ENCODE measurements at places on chromosomes 5 and 9.

DNA sequence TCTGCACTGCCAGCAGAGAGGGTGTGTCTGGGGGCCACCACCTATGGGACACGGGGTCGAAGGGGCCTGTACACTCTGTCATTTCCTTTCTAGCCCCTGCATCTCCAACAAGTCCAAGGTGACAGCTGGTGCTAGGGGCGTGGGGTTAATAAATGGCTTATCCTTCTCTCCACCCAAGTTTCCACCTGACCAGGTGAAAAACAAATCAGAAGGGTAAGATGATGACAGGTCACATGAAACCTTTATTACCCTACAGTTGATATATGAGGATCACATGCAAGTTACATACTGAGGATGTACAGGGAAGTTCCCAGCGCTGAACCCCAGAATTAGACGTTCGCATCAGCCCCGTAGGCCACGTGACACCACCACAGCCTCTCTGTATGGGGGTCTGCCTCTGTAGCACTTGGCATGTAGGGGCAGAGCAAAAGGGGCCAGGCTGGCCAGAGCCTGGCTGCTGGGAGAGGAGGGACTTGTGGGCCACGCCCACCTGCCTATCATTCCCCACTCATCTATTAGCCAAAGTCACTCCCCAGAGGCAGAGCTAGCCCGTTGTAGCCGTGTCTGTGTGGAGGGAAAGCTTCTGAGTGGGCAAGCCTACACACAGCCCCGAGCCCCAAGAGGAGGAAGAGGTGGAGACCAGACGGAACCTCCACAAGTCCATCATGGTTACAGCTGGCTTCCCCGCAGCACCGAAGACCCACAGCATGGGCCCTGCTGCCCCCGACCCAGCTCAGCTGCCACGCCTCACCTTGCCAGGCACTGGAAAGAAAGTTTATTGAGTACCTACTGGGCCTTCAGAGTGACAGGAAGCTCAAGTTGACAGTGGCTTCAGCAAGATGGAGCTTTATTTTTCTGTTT lies 2.2 kb downstream of the TMEM141 start:
- no peak for DNase-seq

- DNase-seq, result no peak
These were observed 73.5 kb downstream of the MTAP start for GRCh38 chr9:21875893-21876292.

- DNase-seq, result no peak
These were observed 68.2 kb downstream of the SLC1A1 start for GRCh38 chr9:4558371-4558998.

DNA sequence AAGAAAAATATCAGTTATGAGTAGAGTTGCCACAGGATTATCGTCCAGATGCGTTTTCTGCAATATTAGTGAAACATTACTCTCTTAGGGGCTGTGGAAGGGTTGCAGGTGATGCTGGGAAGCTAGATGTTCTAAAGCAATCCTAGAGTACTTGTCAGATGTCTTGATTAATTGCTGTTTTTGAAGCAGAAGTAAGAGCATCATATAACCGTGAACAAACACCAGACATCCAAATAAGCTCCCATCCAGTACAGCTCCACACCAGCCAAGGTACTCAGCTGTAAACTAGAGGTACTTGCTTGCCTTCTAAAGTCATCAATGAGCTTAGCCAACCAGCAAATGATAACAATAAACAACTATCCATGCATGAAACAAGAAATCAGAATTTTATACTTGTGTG lies 131.1 kb downstream of the ST8SIA4 start:
- DNase-seq, result no peak

GRCh38 chr5:7897014-7897600 lies 28.2 kb downstream of the MTRR start:
- DNase-seq, result no peak

GRCh38 chr5:156327296-156327695 lies 332 bp downstream of the SGCD start:
- no peak for DNase-seq

GRCh38 chr5:73352649-73353230 lies 95.8 kb downstream of the FOXD1 start:
- no peak for DNase-seq

- DNase-seq, result no peak
These were observed at the start of gene C5orf46 for GRCh38 chr5:147906326-147907095. Gene C5orf46 (minus strand): TSS chr5:147906538. CDS start chr5:147906501, 37 bp downstream.

DNA sequence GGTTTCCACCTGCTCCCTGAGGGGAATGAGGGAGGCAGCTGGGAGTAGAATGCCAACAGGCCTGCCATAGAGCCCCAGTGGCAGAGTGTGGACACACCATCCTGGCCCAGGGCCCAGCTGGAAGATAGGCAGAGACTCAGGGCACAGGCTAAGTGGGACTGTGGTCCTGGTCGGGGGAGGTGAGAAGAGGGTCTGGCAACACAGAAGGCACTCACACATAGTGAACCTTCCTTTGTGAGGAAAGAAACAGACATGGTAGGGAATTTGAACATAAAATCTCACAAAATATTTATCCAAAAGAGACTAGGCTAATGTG lies 41.2 kb downstream of the WDR36 start:
- DNase-seq, result no peak

DNA sequence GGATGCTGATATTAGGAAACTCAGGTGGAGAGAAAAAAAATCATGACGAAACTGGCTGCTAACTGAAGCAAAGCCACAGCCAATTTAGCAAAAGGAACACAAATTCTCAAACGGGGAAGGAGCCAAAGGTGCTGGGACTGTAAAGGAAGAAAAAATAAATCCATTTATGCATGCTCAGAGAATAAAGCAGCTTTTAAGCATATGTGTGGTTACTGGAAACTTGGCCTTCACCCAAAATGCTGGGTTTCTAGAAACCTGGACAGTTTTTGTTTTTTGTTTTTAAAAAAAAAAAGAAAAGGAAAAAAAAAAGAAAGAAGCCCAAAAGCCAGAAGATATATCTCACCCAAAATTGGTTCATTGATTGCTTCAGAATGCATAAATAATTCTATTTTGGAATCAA lies 8.0 kb downstream of the WHRN start:
- no peak for DNase-seq

DNA sequence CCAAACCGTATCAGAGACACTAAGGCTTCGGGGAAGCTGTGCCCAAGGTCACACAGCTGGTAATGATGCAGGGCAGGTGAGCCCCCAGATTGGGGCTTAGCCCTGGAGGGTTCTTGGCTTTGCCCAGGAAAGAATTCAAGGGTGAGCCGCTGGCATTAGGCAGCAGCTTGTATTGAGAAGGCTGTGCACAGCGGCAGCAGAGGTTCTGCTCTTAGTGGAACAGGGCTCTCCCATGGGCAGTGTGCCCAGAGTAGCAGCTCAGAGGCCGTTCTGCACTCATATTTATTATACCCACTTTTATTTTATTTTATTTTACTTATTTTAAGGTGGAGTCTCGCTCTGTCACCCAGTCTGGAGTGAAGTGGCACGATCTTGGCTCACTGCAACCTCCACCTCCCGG lies 85.8 kb upstream of the IER5L start:
- DNase-seq, result no peak

DNA sequence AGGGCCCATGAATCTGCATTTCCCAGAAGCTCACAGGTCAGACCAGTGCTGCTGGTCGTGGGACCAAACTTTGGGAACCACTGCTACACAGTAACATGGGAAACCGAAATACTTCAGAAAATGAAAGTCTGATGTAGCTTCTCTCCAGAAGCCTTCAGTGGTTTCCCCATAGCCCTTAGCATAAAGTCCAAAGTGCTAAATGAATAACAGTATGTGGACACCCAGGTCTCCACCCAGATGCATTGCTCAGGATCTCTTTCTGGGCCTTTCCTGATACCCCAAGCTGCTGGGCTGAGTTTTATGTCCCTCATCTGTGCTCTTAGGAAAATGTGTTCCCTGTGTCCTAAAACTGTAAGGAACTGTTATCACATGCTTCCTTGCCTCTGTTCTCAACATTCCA lies 100.4 kb downstream of the NFIB start:
- DNase-seq, result no peak

DNA sequence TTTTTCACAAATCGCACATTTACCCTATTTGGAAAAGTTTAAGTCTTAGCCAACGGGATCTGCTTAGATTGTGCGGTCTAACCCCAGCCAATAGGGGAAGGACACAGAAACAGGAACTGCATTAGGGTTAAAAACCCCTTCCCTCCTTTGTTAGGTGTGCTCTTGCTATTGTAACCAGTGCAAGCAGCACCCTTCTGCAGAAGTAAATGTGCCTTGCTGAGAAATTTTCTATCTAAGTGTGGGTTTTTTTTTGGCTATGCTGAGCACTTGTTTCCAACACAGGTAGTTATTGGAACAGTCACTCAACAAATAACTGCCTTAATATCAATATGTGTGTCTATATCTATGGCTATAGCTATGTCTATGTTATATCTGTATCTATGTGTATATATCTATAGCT lies 190.0 kb downstream of the TRIM32 start:
- no peak for DNase-seq

DNA sequence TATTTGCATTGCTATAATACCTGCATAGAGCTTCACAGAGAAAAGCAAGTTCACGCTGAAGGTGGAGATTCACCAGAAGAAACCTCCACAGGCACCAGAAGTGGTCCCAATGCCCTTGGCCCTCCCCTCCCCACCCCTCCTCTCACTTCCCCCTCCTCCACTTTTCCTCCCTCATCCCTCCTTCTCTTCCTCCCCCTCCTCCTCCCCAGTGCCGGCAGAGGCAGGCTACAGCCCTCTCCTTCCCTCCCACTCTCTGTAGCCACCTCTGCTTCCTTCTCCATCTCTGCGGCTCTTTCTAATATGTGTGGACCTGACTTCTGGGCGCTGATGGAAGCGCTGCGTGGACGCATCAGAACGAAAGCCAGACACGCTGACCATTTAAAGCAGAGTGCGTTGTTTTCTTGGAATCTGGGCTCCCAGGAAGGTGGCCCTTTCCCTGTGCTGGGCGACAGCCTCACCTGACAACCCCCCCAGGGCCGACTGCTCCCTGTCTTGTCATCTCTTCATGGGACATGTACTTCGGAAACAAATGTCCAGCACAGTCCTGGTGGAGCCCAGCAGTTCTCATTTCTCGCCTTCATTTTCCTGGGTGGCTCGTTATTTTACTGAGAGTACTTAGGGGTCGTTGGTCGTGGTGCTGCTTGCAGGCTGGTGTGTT lies 29.5 kb downstream of the NDUFS6 start:
- no peak for DNase-seq

- no peak for DNase-seq
These were observed 158.0 kb upstream of the SEMA6A start for GRCh38 chr5:116732591-116732990.

DNA sequence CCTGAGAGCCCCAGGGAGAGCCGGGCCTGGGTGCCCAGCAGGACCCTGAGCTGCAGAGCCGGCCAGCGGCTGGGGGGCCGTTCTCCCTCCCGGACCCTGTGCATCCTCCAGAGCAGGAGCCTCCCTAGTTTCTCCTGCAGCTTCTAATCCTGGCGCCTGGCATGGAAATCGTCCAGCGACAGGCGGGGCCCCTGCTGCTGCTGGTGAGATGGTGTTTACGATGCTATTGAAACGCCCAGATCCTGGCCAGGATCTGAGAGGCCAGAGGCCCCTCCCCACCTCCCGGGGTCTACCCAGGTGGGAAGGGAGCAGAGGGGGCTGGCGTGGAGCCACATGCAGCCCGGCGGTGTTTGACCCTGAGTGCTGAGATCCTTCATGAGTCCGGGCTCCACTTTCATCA lies 38.2 kb upstream of the CEP72 start:
- no peak for DNase-seq

DNA sequence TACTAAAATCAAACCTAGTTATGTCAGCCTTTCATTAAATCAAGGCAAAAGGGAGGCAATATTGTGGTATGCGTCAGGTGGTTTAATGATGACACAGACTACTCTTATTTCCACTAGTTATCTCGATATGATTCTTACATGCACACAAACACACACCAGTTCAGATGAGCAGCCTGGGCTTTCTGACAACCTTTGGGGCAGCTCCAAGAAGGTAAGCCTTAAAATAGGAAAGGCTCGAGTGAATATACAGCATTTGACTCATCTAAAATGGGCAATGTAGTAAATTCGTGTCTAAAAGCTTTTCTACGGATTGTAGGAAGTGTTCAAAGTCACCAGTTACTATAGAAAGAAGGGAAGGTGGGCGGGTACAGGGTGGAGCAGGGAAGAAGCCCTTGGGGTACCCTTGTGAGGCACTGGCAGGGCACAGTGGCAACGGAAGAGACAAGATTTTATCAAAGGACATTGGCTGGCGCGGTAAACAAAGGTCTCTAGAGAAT lies 1.9 kb downstream of the ANKH start:
- DNase-seq, result no peak

GRCh38 chr9:133876144-133876543 lies 116.0 kb downstream of the VAV2 start:
- DNase-seq, result no peak

GRCh38 chr9:120931231-120932085 lies 4.9 kb upstream of the TRAF1 start:
- DNase-seq, result no peak

DNA sequence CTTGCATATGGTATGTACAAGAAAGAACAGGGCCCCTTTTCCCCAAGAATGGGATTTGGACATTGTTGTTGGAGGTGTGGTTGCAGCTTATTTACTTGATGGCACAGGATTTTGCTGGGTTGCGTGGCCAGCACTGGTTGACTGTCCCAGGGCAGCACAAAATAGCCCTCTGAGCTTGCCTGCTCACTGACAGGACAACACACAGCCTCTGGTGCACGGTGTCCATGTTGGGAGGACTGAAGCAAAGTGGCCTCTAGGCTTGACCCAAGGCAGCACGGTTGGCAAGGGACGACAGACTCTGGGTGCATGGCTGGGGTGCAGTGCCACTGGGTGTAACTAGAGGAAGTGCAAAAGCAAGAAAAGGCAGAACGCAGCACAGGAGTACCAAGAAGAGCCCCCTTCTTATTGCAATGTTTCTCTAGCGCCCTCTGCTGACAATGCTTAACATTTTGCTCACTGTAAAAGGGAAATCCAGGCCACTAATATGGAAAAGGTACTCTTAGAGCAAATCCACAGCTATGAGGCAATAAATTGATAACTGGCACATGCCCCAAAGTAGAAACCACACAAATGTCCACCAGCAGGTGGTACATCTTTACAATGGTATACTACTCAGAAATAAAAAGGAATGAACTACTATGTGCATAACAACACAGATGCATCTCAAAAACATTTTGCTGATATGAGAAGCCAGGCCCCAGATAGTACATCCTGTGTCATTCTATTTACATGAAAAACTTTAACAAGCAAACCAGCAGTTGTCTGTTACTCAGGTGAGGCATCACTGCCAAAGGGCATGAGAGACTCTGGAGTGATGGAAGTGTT lies 47.4 kb upstream of the BARX1 start:
- DNase-seq, result no peak

- DNase-seq, result no peak
These were observed 58.3 kb upstream of the ALDH1B1 start for GRCh38 chr9:38334234-38334633.

Data from BJ (cell line).